ENCODE measurements at places on chromosomes 3 and 15.

GRCh38 chr3:29331456-29332194 lies 50.8 kb downstream of the RBMS3 start:
- no peak for DNase-seq

- no peak for DNase-seq
These were observed 82.2 kb upstream of the SLC25A26 start for GRCh38 chr3:66138336-66139313.

GRCh38 chr3:33089515-33089914 lies 7.4 kb downstream of the GLB1 start:
- no peak for DNase-seq

DNA sequence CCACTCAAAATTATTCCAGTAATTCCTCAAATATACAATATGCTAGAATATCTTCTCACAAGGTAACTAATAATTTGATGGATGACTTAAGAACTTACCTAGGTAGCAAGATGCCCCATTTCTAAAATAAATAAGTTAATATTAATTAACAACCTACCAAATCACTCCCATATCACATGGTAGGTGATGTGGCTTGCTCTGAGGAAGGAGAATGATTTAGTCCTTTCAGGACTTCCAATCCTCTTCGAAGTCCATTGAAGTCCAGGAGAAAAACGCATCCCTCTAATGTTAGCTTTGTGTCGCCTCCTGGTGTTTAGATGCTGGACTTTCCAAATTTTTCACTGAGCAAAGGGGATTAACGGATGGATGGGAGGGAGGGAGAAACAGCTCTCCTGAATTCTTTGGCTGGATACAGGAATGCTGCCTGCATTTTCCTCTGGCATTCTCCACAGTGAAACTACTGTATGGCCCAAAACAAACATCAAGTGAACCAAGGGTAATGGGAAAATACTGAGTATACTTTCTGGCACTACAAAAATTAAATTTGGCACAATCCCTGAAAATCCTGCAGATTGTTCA lies 58.6 kb downstream of the PRICKLE2 start:
- no peak for DNase-seq

DNA sequence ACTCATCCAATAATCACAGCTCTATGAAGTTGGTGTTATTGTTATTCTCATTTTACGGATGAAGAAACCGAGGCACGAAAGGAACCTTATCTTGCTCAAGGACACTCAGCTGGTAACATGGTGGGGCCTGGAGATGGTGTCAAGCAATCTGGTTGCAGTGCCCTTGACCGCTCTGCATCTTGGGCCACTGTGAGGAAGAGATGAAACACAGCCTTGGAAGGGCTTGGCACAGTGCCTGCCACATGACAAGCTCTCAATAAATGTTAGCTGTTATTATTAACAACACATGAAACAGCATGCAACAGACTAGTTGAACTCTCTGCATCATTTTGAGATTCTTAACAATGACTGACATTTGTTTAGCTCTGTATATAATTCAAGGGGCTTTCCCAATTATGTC lies 10.1 kb upstream of the ITGA11 start:
- DNase-seq, result no peak

DNA sequence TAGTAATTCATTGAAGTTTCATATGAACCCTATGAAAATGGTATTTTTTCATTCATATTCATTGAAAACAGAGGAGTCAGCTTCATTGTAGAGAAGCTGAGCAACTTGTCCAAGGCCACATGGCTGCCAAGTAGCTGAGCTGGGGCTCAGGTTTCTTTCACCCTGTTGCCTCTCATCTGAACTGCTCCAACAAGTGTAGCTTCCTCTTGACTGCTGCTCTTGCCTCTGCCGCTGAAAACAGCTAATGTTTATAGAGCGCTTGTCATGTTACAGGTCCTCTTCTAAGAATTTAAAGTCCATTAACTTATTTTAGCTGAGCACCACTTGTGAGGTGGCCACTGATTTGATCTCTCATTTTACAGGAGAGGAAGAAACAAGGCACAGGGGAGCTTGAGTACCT lies 81.1 kb downstream of the PDCD6IP start:
- DNase-seq, result no peak

- DNase-seq, result no peak
These were observed 105.4 kb upstream of the FHIT start for GRCh38 chr3:61356685-61357084.

GRCh38 chr3:13037458-13038117 lies 35.6 kb downstream of the IQSEC1 start:
- no peak for DNase-seq

GRCh38 chr3:147311716-147312115 lies 94.6 kb downstream of the ZIC4 start:
- DNase-seq, result peak; percentile 27

GRCh38 chr3:27535809-27536392 lies 51.7 kb upstream of the SLC4A7 start:
- no peak for DNase-seq

DNA sequence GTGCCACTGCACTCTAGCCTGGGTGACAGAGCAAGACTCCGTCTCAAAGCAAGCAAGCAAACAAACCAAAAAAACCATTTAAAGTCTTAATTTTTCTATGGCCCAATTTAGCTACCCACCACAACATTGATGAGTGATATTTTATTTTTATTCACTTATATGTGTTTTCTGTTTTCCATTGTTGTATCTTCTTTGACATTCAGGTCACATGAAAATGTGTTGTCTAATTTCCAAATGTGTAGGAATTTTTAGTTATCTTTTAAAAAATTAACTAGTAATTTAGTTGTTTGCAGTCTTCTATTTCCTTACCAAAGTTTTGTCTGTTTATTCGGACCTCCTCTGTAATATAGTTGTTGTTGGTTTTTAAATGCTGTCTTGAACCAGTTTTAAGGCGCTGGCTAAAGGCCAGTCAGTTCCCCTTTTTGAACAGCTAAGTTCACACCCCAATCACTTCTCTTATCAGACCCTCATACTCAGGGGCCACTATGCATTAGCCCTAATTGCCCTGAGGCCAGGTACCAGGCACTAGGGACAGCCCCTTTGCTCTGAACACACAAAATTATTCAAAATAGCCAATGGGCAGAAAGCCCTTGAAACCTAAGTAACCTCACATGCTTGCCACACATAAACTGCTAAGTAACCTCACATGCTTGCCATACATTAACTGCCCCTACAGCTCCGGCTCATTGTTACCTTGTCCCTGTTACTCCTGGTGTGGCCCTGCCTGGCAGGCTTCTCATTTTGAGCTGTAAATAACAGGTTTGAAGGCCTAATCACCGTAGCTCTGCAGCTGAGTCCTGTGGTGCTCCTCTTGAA lies 4.3 kb upstream of the CCR4 start:
- no peak for DNase-seq

DNA sequence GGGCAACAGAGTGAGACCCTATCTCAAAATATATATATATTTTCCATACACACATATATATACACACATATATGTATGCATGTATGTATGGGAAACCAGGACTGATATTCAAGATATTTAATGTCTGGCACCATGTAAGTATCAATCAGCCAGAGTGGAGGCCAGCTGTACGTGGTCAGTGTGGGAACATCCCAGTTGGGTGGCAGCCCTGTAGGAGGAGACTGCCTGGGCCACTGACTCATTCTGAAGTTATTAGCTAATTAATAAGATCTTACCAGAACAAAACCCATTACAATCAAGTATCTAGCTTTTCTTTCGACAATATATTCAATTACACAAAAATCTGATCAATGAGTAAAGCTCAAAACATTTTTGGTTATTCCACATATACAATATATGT lies 85.1 kb upstream of the OCA2 start:
- no peak for DNase-seq

DNA sequence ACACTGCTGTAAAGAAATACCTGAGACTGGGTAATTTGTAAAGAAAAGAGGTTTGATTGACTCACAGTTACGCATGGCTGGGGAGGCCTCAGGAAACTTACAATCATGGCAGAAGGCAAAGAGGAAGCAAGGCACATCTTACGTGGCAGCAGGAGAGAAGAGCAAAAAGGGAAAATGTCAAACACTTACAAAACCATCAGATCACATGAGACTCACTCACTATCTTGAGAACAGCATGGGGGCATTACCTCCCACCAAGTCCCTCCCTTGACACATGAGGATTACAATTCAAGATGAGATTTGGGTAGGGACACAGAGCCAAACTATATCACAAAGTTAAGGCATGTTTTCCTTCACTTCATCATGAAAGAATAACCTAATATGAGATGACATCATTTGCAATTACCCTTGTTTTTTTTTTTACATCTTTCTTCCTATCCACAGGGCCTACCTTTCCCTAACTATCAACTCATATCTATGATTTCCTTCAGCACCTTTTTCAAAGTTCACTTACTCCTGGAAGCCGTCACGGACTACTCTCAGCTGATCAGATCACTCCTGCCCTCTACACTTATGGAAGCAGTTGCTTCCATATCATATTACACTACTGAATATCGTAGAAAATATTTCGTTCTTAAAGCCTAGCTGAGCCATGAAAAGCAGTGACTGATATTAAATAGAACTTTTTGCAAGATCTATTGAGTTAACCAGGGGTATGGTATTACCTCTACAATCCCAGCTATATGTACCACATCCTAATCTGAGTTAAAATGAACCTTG lies 25.5 kb upstream of the ATP8B4 start:
- no peak for DNase-seq

- no peak for DNase-seq
These were observed 154.1 kb upstream of the LPP start for GRCh38 chr3:187999821-188000220.

DNA sequence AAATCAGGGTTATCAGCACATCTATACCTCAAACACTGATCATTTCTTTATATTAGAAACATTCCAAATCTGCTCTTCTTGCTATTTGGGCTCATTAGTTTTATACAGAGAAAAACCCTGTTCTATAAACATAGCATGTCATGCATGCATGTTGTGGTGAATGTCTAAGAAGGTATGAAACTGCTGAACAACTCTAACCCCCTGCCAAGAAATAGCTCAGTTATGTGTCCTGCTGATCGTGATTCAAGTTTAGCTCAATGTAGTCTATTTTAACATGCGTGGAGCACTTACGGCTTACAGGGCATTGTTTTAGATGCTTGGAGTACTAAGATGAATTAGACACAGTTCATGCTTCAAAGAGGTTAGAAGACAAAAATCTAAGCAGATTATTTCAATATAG lies 35.8 kb downstream of the MYH15 start:
- DNase-seq, result peak; percentile 59

- DNase-seq, result no peak
These were observed 23.9 kb upstream of the HEG1 start for GRCh38 chr3:125079675-125080045.
